Kasumi-1 (cell line): ENCODE measurements at places on chromosomes 11 and 22.

DNA sequence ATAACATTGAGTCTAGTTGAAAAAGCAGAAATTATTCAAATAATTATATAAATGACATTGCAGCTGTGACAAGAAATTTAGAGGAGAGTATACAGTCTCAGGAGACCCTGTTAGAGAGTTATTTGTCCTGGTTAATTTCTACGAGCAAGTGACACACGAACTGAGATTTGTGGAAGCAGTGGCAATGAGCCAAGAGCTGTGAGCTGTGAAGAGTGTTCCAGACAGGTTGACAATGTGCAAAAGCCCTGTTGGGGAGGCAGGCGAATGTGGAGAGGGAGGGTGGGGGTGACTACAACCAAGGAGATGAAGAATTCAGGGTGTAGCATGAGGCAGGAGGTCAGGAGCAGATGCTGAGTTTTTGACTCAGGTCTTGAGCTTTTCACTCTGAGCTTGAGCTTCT is 620.2 kb upstream of the TENM4 start:
- DNase-seq: no peak

- DNase-seq: no peak
Measured at GRCh38 chr11:96143041-96143521, 199.9 kb downstream of the MAML2 start.

GRCh38 chr11:108958368-108959104 is 293.7 kb downstream of the DDX10 start:
- DNase-seq: no peak

DNA sequence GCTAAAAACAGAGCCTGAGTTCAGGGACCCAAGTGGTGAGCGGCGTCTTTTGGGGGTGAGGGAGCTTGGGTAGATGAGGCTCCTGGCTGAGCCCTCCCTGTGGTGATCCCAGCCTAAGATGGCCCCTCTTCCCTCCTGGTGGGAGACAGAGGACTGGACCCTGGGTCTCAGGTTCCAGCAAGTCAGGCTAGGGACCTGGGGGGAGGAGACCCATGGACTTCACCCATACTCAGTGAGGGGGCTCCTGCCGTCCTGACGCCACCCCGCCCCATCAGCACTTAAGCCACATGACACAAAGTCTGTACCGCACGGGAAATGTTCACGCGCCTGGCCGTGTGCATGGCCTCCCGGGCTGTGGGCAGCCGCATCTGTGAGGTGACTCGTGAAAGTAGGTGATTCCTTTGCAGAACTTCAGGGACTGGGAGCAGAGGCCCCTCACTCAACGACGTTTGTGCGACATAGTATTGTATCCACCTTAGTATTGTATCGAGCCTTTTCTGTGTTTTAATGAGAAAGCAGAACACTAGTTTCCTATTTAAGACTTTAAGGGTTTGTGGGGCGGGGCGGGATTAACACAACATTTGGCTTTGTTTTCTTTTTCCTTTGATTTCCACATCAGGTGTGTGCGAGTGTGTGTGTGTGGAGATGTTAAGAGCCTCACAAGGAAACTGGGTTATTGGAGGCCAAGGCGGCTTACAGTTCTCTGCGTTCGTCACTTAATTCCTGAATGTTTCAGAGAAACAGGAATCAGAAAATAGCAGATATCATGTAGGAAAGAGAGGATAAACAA is 18.4 kb upstream of the TMEM191C start:
- no peak for DNase-seq

DNA sequence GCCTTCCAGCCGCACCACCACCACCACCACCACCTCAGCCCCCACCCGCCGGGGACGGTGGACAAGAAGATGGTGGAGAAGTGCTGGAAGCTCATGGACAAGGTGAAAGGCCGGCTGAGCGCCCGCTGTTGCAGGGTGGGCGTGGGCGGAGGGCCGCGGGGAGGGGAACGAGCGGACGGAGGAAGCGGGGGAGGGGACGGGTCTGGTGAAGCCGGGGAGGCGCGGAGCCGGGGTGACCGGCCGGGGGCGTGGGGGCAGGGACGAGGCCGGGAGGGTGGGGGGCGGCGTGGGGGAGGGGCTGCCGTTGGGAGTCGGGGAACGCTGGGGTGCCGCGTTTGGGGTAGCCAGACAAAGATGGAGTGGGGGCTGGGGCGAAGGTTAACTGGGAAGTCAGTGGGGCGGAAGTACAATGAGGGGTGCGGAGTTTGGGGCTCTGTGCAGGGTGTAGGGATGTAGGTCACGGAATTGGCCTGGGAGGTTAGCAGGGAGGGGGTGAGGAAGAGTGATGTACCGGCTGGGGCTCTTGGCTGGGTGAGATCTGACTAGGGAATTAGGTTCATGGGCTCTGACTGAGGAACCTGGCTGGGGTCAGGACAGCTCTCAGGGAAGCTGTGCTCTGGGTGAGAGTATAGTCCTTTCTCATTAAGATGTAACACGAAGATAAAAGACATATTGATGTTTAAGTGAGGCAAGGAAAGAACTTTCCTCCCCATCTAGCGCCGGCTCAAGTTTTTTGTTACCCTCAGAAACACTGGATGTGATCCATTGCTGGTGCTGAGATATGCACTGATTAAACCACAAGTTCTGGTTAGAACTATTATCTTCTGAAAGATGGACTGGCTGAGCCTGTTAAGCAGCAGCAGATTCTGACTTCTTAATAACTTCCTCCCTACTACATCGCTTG is 624 bp downstream of the CBL start:
- DNase-seq: peak; percentile 51

DNA sequence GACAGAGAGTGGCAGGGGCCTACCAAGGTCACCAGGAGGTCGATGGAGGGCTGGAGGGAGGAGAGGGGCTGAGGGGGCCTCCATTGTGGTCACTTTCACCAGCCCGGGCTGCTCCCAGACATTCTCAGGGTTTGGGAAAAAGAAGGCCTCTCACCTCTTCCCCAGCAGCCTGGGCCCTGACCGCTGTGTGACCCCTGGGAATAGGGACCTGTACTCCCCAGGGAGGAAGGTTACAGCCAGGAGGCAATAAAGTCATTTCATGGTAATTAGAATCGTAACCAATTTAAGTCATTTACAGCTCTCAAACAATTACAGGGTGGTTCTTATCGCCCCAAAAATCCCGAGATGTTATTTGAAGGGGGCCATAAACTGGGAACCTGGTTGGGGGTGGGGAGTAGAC is 37.8 kb downstream of the ISX start:
- DNase-seq: no peak

DNA sequence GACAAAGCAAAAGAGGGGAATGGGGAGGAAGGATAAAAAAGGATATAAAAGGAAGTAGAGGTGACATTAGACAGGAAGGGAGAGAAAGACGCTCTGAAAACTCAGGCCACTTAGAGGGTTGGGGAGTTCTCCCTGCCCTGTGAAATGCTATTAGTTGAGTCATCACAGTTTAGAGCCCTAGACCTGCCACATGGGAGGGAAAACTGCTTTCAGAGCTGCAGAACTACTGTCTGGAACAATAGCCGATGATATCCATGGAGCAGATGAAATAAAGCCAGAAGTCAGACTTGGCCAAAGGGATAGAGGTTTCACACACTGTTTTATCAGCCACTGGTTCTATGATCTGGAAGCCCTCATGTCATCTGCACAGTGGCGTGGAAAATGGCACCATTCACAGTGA is 157.9 kb downstream of the NCAM1 start:
- no peak for DNase-seq

GRCh38 chr11:83477772-83478171 is 191.6 kb upstream of the CCDC90B start:
- DNase-seq: peak; percentile 10

GRCh38 chr11:120558744-120559431 is 47.3 kb downstream of the GRIK4 start:
- no peak for DNase-seq

GRCh38 chr11:72739240-72740059 is 12.8 kb downstream of the ARAP1 start:
- no peak for DNase-seq

GRCh38 chr11:100356035-100356434 is 331.1 kb upstream of the ARHGAP42 start:
- no peak for DNase-seq

GRCh38 chr11:114160894-114161293 is 101.4 kb downstream of the ZBTB16 start:
- no peak for DNase-seq

GRCh38 chr11:71999362-71999761 is 653 bp downstream of the IL18BP start:
- no peak for DNase-seq

DNA sequence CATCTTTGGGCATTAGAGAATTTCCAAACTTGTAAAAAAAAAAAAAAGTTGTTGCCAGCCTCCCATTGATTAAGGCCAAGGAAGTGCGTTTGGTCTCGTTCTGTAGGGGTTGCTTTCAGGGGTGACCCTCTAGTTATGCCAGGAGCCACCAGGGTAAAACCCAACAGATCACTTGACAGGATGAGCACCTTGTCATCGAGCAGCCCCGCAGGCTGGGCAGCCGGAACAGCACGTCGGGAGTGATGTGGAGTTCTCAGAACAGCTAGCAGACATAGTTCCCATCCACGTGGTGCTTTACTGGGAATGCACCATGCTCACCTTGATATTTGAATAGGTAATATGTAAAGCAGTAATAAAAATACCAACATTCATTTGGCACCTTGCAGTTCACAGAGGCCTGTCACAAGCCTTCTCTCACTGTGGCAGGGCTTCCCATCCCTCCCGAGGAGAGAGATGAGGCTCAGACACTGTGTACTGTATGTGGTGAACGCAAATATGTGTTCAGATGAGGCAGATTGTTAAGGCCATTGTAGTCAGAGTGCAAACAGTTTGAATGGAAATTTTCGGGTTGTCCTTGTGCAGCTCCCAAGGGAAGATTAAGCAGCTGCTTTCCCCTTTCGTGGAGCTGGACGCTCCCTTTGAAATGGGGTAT is 70.9 kb upstream of the SORL1-AS1 start:
- no peak for DNase-seq

- no peak for DNase-seq
Measured at GRCh38 chr11:72617080-72617762, 57.0 kb downstream of the PDE2A start.

GRCh38 chr11:65323813-65324212 is 9.1 kb downstream of the CDC42EP2 start:
- DNase-seq: no peak

GRCh38 chr22:46292732-46293131 is 3.9 kb upstream of the GTSE1 start:
- DNase-seq: no peak

DNA sequence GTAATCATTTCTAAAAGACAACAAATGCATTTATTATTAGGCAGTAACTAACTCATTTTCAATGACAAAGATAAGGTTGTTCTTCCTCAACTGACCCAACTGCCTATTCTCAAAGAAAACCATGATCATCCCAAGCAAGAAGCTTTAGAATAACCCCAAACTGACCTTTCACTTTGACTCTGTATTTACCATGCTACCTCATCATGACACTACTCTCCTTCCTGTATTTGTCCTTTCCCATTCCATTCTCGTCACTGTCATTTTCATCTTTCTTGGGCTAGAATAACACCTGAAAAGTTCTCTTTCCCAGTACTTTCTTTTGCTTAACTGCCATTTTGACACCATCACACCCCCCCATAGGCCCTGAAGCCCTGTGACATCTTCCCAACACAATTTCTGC is 48.3 kb downstream of the TCF20 start:
- DNase-seq: no peak

DNA sequence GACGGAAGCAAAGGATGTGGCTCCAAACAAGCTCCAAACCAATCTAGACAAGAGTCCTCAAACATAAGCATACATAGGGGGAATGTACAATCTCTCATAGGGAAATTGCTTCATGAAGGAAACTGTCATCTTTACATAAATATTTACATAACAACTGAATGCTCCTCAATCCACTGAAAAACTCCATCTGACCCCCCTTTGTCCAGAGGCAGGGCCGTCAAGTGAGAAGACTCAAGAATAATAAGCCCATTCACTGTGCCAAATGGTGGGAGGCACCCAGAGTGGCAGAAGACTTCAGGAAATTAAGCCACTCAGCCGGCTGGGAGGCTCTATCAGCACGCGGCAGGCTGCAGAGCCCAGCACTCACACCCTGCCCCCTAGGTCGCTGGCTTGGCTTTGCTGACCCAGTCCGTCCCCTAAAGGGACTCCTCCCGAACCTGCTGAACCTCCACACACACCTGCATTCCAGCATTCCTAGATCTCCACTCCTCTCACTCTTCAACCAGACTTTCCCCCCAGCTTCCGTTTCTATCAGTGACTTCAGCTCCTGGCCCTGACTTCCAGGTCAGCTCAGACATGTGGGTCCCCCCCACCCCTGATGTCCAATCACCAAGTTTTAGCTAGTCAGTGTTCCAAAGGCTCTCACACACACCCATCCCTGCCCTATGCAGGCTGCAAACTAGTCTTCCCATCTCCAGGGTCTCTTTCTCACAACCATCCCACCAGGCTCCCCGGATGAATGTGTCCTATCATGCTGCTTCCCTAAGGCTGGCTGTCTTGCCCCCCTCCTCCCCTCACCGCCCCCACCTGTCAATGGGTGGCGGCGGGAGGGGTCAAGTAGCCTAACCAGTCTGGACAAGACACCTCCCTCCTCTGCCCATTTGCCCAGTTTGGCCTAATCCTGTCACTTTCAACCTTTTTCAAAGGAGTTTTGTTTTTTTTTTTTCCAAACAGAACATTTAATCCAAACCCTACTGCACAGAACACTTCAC is 11.3 kb downstream of the VPS37C start:
- DNase-seq: no peak

- DNase-seq: no peak
Measured at GRCh38 chr11:11822946-11823345, 18.8 kb upstream of the USP47 start.

- no peak for DNase-seq
Measured at GRCh38 chr22:42078469-42079318, 806 bp upstream of the SMDT1 start.

DNA sequence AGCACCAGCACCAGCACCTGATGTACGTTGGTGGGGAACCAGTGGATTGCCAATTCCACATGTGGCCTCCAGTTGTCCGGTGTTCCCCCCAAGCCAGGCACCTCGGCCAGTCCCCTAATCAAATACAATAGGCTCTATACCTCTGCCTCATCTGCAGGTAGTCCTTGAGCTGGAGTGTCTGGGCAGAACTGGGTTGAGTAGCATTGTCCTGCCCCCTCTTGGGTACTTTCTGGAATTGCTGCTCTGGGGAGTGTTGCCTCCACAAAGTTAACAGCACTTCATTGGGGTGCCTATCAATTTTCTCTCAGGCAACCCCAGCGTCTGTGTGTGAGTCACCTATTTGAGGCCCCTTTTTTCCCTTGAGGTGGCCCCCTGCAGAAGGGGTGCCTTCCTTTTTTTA is 413.0 kb upstream of the LARGE1 start:
- no peak for DNase-seq

GRCh38 chr22:49503321-49503720 is 324.4 kb downstream of the BRD1 start:
- DNase-seq: no peak

GRCh38 chr11:9057007-9057406 is 34.4 kb downstream of the SCUBE2 start:
- DNase-seq: no peak

DNA sequence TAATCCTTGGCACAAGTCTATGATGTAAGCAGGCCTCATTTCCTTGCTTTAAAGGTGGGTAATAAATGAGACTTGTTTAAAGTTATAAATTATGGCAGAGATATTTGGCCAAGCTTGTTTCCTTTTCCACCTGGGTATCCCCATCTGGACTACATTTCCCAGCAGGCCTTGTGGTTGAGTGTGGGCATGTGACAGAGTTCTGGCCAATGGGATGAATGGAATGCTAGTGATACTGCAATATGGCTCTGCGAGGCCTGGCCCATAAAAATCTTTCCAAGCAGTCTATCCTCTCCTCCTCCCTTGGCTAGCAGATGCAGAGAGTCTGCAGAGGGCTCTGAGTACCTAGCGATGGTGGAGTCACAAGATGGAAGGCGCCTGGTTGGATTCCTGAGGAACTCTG is 102.5 kb downstream of the TIMP3 start:
- DNase-seq: no peak

- no peak for DNase-seq
Measured at GRCh38 chr11:103210543-103210942, 101.3 kb downstream of the DYNC2H1 start.
